ENCODE measurements at places on chromosomes 3 and 15.

DNA sequence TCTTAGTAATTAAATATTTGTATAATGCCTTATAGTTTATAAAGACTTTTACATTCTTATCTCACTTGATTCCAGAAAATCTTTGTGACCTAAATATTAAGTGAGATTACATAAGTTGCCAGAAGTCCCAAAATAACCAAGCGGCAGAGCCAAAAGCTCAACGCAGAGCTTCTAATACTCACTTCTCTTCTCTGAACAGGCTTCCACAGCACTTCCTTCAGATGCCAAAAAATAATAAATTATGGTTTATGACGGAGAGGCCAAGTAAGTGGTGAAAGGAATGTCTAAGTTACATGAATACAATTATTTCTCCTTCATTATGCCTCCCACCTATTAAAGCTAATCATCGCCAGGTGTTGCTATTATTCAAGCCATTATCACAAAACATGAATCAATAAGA is 110.3 kb downstream of the GBE1 start:
- H3K27ac ChIP-seq, result no peak overlapping the region
- H3K4me3 ChIP-seq, result no peak overlapping the region
- no peaks in the 10 kb centered on the region for H3K36me3 ChIP-seq
- H3K4me1 ChIP-seq, result peaks cover 2% of the 10 kb centered on the region

GRCh38 chr3:129620828-129621559 is 14.5 kb upstream of the PLXND1 start:
- H3K27me3 ChIP-seq, result no peaks in the 10 kb centered on the region
- H3K27ac ChIP-seq, result no peak overlapping the region
- no peak overlapping the region for H3K4me3 ChIP-seq
- no peaks in the 10 kb centered on the region for H3K36me3 ChIP-seq
- DNase-seq, result no peak
- H3K4me1 ChIP-seq, result no peaks in the 10 kb centered on the region

DNA sequence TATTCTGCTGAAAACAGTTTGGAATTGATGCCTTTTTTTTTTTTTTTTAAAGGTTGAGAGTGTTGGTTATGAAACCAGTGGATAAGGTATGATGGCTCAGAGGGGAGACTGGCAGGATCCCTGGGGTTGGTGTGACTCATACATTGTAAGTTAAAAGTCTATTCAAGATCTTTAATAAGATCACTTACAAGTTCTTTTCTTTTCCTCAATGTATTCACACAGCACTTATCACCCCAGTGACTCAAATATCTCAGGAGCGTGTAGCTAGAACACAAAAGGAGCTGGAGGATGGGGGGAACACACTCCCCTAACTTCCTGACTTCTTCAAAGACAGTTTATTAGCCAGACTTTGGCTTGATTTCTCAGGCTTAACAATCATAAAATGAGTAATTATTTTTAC is 285.3 kb downstream of the SV2B start:
- H3K4me1 ChIP-seq, result no peaks in the 10 kb centered on the region
- H3K27me3 ChIP-seq, result peaks cover 1% of the 10 kb centered on the region
- no peak overlapping the region for H3K4me3 ChIP-seq
- no peaks in the 10 kb centered on the region for H3K36me3 ChIP-seq

GRCh38 chr3:192929146-192929545 is 11.5 kb upstream of the MB21D2 start:
- no peak overlapping the region for H3K27ac ChIP-seq
- H3K4me1 ChIP-seq, result no peaks in the 10 kb centered on the region
- H3K4me3 ChIP-seq, result no peak overlapping the region
- H3K27me3 ChIP-seq, result no peaks in the 10 kb centered on the region
- DNase-seq, result no peak
- no peaks in the 10 kb centered on the region for H3K36me3 ChIP-seq

GRCh38 chr15:25058080-25058785 is 103.4 kb downstream of the SNRPN start:
- H3K36me3 ChIP-seq, result peaks cover 3% of the 10 kb centered on the region
- no peak overlapping the region for H3K27ac ChIP-seq
- no peaks in the 10 kb centered on the region for H3K27me3 ChIP-seq

- H3K4me1 ChIP-seq, result no peaks in the 10 kb centered on the region
- no peaks in the 10 kb centered on the region for H3K27me3 ChIP-seq
- no peaks in the 10 kb centered on the region for H3K36me3 ChIP-seq
- no peak for DNase-seq
Measured at GRCh38 chr15:65337436-65338070, 33.1 kb downstream of the RNU5B-1 start.

DNA sequence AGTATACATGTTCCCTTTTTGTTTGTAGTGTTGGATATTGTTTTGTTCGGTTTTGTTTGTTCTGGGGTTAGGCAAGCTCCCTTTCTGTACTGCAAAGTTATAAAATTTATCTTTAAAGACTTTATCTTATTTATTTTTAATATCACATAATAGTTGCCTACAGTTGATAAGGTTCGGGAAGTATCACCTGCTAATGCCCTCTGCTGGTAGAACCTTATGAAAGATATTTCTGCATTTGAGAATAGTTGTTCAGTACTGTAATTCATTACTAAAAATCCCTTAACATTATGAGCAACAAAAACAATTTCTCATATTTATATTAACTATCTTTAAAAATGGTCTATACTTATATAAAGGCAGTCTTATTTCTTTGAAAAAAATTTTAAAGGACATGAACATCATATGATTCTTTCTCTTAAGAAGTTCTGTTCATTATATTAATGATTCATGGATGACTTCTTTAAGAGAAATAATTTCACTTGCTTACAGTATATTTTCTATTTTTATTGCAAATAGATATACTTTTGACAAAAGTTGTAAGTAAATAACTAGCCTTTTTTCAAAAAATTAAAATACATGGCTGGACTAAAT is 1126.8 kb downstream of the SI start:
- DNase-seq, result no peak

DNA sequence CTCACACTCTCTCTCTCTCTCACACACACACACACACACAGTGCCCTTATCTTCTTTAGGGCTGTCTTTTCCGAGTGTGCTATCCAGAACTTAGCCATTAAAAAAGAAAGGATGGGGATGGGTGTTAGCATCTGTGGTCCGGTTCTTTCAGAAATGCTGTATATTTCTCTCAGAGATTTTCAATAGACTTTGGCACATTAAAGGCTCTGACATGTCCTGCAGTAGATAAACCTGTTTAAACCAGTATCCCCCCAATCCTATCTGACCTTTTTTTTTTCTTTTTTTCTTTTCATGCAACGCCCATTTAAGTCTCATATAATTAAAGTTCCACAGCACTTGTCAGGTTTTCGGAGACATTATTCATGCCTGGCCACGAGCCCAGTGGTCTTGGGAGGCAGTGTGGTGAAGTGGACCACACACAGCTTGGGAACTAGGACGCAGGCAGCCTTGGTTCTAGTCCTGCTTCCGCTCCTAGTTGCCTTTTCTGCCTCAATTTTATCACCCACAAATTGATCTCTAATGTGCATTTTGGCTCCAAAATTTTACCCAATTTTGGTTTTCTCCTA is 13.3 kb downstream of the CAV3 start:
- H3K27ac ChIP-seq, result no peak overlapping the region
- no peaks in the 10 kb centered on the region for H3K4me1 ChIP-seq
- no peaks in the 10 kb centered on the region for H3K27me3 ChIP-seq
- no peaks in the 10 kb centered on the region for H3K36me3 ChIP-seq

GRCh38 chr3:156816091-156816793 is 9.9 kb upstream of the LEKR1 start:
- peak overlapping the region; percentile 47 for H3K4me3 ChIP-seq
- H3K27me3 ChIP-seq, result no peaks in the 10 kb centered on the region
- DNase-seq, result peak; percentile 53

- H3K4me3 ChIP-seq, result no peak overlapping the region
- H3K27ac ChIP-seq, result no peak overlapping the region
- DNase-seq, result no peak
- H3K36me3 ChIP-seq, result no peaks in the 10 kb centered on the region
- H3K27me3 ChIP-seq, result no peaks in the 10 kb centered on the region
Measured at GRCh38 chr15:69916169-69916785, 181.4 kb downstream of the TLE3 start.
